Stimulated activated naive CD4-positive, alpha-beta T cell (primary cell): ENCODE measurements at places on chromosomes 16 and 17.

DNA sequence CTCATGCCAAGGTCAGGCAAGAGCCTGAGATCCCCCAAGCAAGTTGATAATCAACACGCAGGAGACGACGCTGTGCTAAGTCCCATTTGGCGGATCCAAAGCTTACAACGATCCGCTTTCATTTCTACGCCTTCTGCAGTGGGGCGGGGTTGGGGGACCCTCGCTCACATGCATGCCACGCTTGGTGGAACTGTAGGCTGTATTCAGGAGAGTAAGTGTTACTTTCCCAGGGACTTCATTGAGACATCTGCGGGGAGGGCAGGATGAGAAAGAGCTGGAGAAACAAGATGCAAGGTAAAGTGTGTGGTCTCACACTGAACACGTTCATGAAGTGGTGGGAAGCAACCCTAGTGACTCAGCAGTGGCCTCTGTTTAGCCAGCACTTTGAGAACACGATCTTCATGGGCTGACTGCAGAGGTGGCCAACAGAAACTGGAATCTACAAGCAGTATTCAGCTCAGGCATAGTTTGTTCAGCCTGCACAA lies 100.5 kb downstream of the XYLT1 start:
- DNase-seq: no peak

GRCh38 chr16:27417047-27417671 lies 15.2 kb downstream of the IL21R start:
- DNase-seq: no peak

GRCh38 chr17:64786337-64786736 lies 124.2 kb upstream of the SMURF2 start:
- DNase-seq: no peak

- no peak for DNase-seq
These were observed 78.2 kb downstream of the HLF start for GRCh38 chr17:55342800-55343585.

DNA sequence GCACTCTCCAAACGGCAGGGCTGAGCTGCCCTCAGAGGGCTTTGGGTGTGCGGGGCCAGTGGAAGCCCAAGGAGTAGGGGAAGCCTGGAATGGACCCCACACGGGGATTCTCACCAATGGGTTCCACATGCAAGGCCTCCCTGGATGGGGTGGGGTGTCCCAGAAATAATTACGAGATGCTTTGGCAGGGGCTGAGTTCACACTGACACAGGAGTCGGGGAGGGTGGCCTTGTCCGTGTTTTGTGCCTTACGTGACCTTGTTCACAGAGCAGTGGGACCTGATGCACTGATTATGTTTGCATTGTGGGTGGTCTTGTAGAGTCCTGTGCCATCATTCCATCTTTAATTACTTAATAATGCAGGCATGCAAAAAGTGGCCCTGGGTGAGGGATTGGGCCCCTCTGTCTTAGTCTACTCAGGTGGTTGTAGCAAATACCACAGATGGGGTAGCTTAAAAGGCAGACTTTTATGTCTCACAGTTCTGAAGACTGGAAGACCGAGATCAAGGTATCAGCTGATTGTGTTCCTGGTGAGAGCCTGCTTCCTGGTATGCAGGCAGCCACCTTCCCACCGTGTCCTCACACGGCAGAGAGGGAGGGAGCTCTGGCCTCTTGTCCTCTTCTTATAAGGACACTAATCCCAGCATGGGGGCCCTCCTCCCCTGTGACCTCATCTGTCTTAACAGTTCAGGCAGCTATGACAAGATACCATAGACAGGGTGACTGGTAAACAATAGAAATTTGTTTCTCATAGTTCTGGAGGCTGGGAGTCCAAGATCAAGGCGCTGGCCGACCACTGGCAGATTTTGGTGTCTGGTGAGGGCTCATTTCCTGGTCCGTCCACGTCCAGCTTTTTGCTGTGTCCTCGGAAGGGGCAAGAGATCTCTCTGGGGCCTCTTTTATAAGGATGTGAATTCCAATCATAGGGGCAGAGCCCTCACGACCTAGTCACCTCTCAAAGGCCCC lies 239.4 kb downstream of the IRF8 start:
- no peak for DNase-seq

DNA sequence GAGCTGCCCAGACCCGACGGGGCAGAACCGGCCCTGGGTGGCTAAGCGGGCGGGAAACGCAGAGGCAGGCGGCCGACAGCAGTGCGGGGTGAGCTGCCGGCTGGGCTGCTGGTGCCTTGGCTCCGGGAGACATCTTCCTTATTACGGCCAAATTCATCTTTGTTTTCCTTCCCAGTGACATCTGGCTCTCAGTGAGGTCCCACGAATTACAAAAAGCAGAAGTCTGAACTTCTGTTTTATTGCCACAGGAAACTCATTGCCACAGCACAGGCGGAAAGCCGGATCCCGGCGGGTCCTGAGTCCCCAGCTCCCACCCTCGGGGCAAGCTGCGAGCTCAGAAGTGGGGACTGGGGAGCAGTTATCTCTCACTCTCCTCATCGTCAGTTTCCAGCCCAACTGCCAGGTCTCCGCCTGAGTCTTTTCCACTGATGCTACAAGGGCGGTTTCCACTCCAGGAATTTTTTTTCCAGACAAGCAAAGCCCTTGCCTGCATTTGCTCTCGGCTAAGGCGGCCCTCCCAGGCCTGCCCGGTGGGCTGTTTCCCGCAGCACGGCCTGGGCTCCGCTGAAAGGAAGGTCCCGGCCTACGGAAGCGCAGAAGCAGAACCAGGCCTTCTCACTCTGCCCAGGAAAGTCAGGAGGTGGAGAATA lies 40.3 kb downstream of the CBFA2T3 start:
- peak; percentile 14 for DNase-seq

- DNase-seq: no peak
These were observed 10.9 kb downstream of the TRAF7 start for GRCh38 chr16:2166263-2167067.

DNA sequence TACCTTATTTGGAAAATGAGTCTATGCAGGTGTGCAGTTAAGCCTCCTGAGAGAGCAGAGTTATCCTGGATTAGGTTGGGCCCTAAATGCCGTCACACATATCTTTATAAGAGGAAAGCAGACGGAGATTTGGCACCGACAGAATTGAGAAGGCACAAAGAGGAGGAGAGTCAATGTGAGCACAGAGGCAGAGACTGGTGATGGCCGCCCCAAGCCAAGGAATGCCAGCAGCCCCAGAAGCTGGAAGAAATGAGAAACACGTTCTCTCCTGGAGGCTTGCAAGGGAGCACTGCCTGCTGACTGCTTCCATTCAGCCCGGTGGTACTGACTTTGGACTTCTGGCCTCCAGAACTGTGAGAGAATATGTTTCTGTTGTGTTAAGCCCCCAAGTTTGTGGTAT lies 3.2 kb downstream of the SLC46A1 start:
- DNase-seq: no peak

- no peak for DNase-seq
These were observed 8.8 kb downstream of the TAX1BP3 start for GRCh38 chr17:3659541-3660111.

- no peak for DNase-seq
These were observed 46.6 kb downstream of the STH start for GRCh38 chr17:46045639-46046038.

DNA sequence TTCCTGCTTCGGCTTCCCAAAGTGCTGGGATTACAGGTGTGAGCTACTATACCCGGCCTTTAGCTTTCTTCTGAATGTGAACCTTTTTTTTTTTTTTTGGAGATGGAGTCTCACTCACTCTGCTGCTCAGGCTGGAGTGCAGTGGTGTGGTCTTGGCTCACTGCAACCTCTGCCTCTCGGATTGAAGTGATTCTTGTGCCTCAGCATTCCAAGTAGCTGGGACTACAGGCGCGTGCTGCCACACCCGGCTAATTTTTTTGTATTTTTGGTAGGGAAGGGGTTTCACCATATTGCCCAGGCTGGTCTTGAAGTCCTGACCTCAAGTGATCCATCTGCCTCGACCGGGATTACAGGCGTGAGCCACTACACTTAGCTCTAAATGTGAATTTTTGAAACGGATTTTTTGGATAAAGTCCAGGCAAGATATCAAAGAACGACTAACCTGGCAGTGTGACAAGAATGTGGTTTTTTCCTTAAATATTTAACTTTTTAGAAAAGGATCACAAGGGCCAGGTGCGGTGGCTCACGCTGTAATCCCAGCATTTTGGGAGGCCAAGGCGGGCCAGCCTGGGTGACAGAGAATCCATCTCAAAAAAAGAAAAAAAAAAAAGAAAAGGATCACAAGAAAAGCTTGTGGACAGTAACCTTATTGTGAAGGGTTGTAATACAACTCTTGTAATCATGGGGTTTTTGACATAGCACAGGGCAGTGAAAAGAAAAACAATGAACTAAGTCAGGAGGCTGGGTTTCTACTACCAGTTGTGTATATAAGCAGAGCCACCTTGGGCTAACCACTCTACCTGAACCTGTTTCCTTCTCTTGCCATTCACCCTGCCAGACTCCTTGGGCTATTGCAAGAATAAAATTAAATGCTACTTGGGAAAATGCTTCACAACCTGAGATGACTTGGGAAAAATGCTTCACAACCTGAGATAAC lies 6.2 kb downstream of the BRCA1 start:
- DNase-seq: no peak

- no peak for DNase-seq
These were observed 447.0 kb downstream of the SOX9 start for GRCh38 chr17:72567774-72568173.

GRCh38 chr17:80107231-80108021 lies 6.0 kb downstream of the GAA start:
- no peak for DNase-seq
